ENCODE measurements at places on chromosomes 1 and 21.

- DNase-seq: no peak
These were observed 319.4 kb upstream of the NFIA start for GRCh38 chr1:60762911-60763310.

DNA sequence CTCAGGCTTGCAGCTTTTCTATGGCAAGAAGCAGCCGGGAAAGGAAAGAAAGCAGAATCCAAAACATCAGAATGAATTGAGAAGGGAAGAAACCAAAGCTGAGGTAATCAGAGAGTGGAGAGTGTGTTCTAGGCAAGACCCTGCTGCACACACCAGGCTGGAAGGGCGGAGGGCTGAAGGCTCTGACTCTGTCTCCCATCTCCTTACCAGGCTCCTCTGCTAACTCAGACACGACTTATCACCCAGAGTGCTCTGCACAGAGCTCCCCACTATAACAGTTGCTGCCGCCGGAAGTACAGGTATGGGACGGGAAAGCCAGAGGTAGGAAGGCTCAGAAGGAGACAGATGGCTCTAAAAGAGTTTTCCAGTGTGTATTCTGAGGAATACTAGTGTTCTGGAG, 1.2 kb downstream of the SCNM1 start:
- DNase-seq: no peak

DNA sequence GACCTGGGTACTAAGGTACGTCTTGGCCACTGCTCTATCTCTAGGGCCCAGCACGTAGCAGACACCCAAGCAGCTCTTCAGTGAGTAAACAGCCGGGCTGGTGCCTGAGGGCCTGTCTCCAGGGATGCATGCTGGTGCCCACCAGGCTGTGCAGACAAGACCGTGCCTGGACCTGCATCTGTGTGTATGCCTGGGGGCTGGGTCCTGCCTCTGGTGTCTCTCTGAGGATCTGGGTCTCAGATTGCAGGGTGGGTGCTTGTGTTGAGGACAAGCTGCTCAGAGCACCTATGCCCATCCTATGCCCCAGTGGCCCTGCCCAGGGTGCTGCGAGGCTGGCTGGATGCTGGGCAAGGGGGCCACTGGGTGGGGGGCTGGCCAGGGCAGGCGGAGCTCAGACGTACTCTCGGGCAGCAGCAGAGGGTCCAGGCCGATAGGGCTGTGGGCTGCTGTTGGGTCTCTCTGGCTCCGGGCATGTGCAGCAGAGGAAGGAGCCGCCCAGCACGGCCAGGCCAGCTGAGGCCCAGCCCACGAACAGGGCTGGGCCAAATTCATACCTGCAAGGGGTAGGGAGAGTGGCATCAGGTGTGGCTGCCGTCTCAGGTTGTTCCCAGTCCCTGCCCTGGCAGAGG, 4.4 kb downstream of the CLDN19 start:
- DNase-seq: no peak

GRCh38 chr1:30414086-30414850, 309.1 kb downstream of the MATN1 start:
- no peak for DNase-seq

GRCh38 chr1:17831597-17831996, 76.5 kb downstream of the ACTL8 start:
- no peak for DNase-seq

DNA sequence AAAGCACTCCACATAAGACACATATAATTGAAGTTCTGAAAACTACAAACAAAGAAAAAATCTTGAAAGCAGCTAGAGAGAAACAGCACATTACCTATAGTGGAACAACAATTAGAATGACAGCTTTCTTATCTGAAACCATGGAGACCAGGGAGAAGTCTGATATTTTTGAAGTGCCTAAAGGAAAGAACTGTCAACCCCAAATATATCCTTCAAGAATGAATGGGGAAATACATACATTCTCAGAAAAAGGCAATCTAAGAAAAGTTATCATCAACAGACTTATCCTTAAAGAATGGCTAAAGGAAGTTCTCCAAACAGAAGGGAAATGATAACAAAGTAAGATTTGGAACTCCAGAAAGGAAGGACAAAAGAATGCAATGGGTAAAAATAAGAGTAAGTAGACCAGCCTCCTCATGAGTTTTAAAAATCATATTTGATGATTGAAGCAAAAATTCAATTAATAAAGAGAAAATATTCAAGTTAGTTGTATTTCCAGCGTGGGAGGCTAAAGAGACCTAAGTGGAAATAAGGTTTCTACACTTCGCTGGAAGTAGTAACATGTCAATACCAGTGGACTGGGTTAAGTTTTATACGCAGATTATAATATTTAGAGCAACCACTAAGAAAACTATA, 170.8 kb upstream of the SAMSN1 start:
- DNase-seq: no peak

- DNase-seq: no peak
These were observed 13.9 kb downstream of the PLA2G2F start for GRCh38 chr1:20153000-20153418.

DNA sequence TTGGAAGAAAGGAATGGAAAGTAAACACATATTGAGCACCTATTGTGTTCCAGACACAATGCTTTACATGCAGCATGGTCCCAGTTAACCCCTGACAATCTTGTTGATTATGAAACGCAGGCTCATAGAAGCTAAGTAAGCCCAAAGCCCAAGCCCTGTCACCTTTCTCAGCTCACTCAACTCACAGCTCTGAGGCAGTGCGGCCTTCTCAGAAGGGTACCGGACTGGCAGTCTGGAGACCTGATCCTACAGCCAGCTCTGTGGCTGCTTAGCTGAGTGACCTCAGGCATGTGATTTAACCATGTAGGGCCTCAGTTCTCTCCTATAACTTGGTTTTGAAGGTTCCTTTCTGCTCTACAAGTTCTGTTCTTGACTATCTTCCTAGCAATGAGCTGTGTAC, 464 bp upstream of the RNASEL start:
- no peak for DNase-seq

- no peak for DNase-seq
These were observed 105.1 kb downstream of the ITSN1 start for GRCh38 chr21:33747420-33747819.

- DNase-seq: no peak
These were observed 21.6 kb downstream of the NAV1 start for GRCh38 chr1:201560328-201561194.

All from stimulated activated naive CD8-positive, alpha-beta T cell treated with anti-CD3 and anti-CD28 coated beads, Interleukin-15, amount 100 ng/mL, for 72 hours (primary cell).